ENCODE measurements at places on chromosomes 2 and 18.

DNA sequence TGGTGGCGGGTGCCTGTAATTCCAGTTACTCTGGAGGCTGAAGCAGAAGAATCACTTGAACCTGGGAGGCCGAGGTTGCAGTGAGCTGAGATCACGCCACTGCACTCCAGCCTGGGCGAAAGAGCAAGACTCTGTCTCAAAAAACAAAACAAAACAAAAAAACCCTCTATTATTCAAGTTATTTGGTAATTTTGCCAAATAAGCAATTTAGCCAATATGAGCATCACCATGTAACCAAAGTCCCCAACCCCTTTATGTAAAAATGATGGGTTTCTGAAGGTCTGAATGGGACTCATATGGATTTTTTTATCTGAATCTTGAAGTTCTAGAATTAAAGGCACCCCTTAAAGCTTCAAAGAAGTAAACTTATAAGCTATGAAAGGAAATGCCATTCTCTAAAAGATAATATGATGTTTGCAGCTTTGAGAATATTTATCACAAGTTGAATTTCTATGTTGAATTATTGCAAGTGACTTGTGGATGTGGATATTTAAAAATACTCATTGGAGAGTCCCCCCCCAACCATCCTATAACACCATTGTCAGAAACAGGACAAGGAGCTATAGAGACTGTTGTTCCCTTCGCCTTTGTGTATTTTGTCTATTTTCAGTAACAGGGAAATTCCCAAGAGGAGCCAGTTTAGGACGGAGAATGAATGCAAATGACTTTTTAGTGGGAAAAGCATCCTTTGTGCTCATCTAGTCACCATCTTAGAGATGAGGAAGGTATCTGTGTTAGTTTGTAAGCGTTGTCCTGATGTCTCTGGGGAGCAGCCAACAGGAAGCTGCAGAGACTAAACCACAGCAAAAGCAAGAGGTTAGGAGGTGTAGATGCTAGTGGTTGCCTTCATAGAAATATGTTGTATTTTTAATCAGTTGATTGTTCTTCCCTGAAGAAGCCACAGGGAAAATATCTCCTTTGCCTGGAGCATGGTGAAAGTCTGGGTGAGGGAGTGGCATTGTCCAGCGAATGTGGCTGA, 68.3 kb downstream of the TET3 start:
- DNase-seq = no peak

GRCh38 chr2:230230087-230230486, 4.6 kb downstream of the SP140 start:
- no peak for DNase-seq

DNA sequence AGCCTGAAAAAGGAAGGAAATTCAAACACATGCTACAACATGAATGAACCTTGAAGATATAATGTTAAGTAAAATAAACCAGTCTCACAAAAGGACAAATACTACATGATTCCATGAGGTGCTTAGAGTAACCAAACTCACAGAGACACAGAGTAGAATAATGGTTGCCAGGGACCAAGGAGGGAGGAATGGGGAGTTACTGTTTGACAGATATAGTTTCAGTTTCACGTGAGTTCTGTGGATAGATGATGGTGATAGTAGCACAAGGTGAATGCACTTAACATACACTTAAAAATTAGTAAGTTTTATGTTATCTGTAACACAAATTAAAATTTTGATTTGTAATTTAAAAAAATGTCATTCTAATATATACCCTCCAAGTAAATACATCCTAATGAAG, 106.9 kb upstream of the ACVR1C start:
- no peak for DNase-seq

- DNase-seq = no peak
Measured at GRCh38 chr2:19652811-19653210, 249.0 kb downstream of the TTC32 start.

GRCh38 chr18:24633121-24633520, 172.7 kb downstream of the HRH4 start:
- DNase-seq = no peak

DNA sequence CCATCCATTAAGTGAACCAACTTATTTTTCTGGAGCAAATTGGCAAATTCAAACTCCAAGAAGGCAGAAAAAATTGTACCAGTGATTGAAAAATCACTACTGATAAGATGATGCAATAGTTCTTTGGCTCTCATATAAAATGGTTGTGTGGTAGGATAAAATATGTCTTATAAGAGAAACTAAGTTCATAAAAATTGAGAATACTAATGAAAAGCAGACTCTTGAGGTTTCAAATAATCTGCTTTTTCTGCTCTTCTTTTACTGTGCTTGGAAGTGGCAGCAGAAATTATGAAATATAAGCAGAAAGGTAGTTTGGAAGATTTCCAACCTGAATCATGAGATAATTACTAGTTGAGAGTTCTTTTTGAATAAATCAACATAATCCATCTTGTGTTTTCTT, 61.9 kb downstream of the PPP1R1C start:
- no peak for DNase-seq

GRCh38 chr2:38485734-38486133, 108.7 kb upstream of the ATL2 start:
- no peak for DNase-seq

DNA sequence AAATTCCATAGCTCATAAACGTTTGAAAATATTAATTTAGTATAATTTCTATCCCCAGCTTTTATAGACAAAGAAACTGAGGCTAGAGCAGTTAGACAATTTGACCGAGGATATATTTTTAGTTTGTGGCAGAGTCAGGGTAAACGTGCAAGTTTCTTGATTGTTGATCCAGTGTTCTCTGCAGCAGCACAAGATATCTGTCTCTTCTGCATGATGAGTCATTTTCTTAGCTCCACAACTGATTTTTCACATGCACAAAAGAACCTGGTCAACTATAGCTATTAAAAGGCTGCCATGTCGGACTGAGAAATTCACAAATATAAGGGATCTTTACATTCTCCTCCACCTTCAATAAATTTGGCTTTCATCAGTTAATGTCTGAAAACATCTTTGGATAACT, 143.4 kb upstream of the CYP26B1 start:
- no peak for DNase-seq

DNA sequence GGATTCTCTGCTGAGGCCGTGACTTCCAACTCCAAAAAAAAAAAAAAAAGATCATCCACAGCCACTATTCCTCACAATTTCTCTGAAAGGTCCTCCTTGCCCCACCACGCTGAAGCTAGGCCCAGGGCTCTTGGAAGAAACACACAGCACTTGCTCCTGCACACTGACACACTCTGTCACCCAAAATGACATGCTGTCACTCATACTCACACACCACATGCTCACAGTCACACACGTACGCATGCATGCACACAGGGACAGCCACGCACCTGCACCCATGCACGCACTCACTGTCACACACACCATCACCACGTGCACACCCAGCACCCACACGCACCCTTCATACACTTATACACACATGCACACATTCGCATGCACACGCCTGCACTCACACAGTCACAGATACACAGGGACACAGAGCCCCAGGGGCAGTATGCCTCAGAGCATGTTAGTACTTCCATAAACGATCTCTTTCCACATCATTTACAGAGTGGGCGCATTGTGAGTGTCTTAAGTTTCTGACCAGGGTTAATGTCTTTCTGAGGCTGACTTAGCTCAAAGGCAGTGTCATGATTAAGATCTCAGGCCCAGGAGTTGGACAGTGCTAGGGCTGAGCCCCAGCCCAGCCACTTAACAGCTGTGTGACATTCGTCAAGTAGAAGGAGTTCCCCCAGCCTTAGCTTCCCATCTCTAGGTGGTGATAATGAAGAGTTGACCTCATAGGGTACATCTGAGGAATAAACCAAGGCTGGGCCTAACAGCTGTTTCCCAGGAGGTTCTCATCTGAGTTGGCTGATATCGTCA, 93.4 kb downstream of the GLI2 start:
- no peak for DNase-seq

All from activated CD4-positive, alpha-beta T cell treated with anti-CD3 and anti-CD28 coated beads for 48 hours (primary cell).